CD8-positive, alpha-beta memory T cell (primary cell): ENCODE measurements at places on chromosomes 2 and 18. TPM values are rescaled to one million over a fixed set of nuclear protein-coding genes. Genes with fewer than 3 reads are reported as not detected.

HDAC4 gene
- total RNA-seq = 24.0 TPM

DNA sequence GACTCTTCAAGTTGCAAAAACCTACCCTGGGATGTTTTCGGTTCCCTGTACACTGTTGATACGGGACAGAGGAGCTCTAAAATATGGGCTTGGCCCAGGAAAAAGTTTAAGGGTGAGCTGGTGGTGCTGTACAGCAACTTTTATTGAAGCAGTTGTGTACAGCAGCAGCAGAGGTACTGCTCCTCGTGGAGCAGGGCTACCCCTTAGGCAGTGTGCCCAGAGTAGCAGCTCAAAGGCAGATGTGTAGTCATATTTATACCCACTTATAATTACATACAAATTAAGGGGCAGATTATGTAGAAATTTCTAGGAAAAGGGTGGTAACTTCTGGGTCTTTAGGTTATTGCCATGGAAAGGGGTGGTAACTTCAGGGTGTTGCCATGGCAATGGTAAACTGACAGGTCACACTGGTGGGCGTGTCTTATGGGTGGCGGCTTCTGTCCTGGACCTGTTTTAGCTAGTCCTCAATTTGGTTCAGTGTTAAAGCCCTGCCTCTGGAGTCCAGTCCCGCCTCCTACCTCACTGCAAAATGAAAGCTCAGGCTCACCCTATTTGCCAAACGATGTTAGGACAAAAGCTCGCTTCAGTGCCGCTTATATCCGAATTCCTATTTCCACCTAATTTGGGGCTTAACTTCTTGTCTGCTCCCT is 203.2 kb downstream of the ETAA1 start:
- H3K36me3 ChIP-seq = no peaks in the 10 kb centered on the region
- no peak overlapping the region for H3K4me3 ChIP-seq
- H3K4me1 ChIP-seq = no peaks in the 10 kb centered on the region
- no peaks in the 10 kb centered on the region for H3K27me3 ChIP-seq
- DNase-seq = no peak
- H3K27ac ChIP-seq = no peak overlapping the region

IL18RAP gene
- total RNA-seq = 4.1 TPM

GRCh38 chr2:195408196-195408595 is 248.8 kb upstream of the SLC39A10 start:
- H3K27me3 ChIP-seq = no peaks in the 10 kb centered on the region
- no peak for DNase-seq
- no peak overlapping the region for H3K27ac ChIP-seq
- no peaks in the 10 kb centered on the region for H3K36me3 ChIP-seq

GATA6 gene
- 0.04 TPM for total RNA-seq

DNA sequence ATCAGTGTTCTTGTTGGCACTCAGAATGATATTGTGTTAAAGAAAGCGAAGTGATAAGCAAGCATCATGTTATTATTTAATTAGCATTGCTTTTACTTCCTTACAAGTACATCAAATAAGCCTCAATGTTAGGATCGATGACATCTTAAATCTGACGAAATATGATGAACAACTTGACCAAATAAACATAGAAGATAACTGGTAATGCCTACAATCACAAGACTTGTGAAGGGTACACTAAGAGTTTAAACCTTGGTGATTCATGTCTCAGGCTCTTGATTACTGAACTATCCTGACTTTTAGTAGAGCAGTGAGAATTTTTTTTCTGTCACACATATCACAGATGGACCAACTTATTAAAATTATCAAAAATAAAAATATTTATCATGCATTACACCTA is 500.8 kb upstream of the ZEB2 start:
- H3K36me3 ChIP-seq = no peaks in the 10 kb centered on the region
- no peaks in the 10 kb centered on the region for H3K27me3 ChIP-seq
- DNase-seq = no peak
- no peaks in the 10 kb centered on the region for H3K4me1 ChIP-seq
- H3K27ac ChIP-seq = no peak overlapping the region
- no peak overlapping the region for H3K4me3 ChIP-seq
